CD4-positive, alpha-beta T cell treated with Interleukin-2 at 100 ng/mL for 4 hours (primary cell): ENCODE measurements at places on chromosomes 5 and 9.

- DNase-seq = no peak
Measured at GRCh38 chr5:173333925-173334661, 5.9 kb upstream of the STC2 start.

GRCh38 chr5:147564124-147564486 is 54.2 kb upstream of the DPYSL3 start:
- DNase-seq = no peak

DNA sequence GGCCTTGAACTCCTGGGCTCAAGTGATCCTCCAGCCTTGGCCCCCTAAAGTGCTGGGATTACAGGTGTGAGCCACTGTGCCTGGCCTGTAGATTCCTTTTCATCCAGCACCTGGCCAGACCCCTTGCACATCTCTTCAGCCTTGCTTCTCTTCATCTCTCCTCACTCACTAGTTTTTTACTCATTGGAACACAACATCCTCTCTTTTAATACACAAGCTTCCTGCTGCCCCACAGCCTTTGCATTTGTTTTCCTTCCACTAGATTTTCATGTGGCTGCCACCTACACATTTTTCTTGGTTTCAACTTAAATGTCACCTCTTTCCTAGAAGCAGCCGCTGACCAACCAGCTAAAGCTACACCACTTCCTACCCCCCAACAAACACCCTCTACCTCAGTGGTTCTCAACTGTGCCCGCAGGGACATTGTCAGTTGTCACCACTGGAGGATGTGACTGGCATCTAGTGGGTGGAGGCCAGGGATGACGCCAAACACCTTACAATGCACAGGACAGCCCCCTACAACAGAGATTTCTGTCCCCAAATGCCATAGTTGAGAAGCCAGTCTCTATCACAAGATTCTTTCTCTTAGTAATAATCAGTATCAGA is 33.7 kb downstream of the HAVCR1 start:
- peak; percentile 71 for DNase-seq

GRCh38 chr9:89683626-89684025 is 78.8 kb downstream of the GADD45G start:
- DNase-seq = no peak

- no peak for DNase-seq
Measured at GRCh38 chr9:93261735-93262523, 78.0 kb downstream of the WNK2 start.

GRCh38 chr5:40495237-40495635 is 184.5 kb upstream of the PTGER4 start:
- DNase-seq = no peak

DNA sequence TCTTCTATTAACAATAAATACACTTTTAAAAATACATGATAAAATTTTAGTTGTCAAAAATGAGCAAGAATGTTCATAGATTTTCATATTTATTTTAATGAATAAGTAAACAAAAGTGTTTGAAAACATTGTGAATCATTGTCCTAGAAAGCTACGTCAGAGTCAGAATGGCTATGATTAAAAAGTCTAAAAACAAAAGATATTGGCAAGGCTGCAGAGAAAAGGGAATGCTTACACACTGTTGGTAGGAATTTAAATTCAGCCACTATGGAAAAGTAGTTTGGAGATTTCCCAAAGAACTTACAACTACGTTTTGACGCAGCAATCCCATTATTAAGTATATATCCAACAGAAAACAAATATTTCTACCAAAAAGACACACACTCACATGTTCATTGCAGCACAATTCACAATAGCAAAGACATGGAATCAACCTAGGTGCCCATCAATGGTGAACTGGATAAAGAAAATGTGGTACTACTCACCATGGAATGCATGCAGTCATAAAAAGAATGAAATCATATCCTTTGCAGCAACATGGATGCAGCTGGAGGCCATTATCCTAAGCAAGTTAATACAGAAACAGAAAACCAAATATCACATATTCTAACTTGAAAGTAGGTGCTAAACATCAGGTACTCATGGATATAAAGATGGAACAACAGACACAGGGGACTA is 49.2 kb upstream of the FBXL17 start:
- DNase-seq = no peak

- DNase-seq = no peak
Measured at GRCh38 chr5:129977810-129978209, 73.5 kb downstream of the CHSY3 start.

- no peak for DNase-seq
Measured at GRCh38 chr9:93675336-93676150, 99.2 kb downstream of the PHF2 start.

DNA sequence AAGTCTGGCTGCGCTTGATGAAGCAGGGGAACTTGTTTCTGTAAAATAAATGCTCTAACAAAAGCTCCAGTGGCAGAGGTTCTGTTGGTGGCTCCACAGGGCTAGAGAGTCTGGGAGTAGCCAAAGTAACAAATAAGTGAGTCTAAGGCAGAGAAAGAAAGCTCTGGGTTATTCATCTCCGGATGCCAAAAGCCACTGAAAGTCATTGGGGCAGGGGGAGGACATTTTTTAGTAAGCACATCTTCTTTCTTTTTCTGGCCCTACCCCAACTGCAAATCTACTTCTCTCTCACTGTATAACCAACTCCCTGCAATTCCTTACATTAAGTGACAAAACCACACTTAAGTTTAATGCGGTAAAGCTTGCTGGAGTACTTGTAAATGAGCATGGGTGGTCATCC is 141.6 kb downstream of the INSYN2B start:
- DNase-seq = no peak

- DNase-seq = no peak
Measured at GRCh38 chr9:128716581-128717254, 7.2 kb downstream of the ZDHHC12 start.

DNA sequence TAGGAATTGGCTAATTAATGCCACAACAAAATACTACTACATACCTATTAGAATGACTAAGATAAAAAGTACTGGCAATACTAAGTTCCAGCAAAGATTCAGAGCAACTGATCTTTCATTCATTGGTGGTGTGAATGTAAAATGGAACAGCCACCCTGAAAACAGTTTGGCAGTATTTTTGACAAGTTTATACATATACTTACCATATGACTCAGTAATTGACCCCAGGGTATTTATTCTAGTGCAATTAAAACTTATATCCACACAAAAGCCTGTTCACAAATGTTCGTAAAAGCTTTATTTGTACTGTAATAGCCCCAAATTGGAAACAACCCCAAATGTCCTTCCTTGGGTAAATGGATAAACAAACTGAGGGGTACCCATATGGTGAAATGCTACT is 270.8 kb upstream of the ACTBL2 start:
- DNase-seq = no peak

DNA sequence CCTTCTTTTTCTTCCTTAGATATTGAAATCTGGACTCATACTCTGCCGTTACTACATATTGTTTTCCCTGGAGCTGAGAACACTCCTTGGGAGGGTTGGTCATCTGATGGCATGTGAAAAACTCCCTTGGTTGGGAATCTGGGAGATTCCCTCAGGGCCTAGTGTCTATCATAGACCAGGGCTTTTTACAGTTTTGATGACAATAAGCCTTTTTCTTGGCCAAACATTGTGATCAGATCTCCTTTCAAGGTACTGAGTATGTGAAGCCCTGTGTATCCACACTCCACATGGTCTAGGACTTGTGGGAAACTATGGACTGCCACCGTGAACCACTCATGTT is 32.9 kb downstream of the TMEM252 start:
- DNase-seq = no peak

DNA sequence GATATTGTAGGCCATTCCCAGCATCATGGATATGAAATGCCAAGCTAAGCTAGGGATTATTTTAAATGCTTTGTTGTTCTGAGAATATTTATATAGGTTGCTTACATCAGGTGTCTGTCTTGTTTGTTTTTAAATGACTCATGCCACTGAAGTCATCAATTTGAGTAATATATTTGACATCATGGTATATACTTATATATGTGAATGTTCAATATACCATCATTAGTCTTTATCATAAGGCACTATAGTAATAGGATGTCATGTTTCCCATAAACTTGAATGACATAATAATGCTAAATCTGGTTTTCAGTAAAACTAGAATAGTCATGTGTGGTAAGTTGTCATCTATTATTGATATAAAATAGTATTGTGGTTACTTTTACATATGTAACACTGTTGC is 13.1 kb downstream of the C9orf85 start:
- no peak for DNase-seq

GRCh38 chr9:36137392-36138004 is 965 bp downstream of the GLIPR2 start:
- DNase-seq = no peak

DNA sequence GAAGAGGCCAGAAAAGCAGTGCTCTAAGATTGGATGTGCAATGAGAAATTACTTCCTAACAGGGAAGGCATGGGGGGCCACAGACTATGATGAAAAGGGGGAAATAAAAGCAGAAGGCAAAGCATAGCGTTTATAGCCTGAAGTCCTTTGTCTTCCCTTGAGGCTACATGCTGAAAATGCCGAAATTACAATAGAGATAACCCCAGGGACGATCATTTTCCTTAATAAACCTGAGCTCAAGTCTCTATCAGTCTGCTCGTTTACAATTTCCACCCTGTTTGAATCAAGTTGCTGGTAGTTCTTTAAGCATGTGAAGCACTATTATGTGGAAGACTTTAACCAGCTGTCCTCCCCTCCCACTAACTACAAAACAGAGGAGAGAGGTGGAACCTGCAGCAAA is 60.4 kb downstream of the FREM1 start:
- DNase-seq = no peak

DNA sequence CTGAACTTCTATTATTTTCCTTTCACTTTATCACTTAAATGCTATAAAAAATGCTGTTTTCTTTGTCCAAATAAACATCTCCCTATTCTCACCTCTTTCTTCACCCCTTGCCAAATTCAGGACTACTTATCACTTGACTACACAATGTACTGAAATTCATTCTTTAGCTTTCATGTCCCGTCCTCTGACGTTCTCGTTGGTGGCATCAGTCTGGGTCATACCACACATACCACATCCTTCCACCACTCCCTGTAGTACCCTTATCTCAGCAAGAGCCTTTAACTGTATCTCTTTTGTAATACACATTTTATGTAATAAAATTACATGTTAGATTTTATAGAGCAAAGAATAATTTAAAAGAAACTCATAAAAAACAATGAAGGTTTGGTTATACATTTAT is 231.1 kb upstream of the PAPPA start:
- no peak for DNase-seq

DNA sequence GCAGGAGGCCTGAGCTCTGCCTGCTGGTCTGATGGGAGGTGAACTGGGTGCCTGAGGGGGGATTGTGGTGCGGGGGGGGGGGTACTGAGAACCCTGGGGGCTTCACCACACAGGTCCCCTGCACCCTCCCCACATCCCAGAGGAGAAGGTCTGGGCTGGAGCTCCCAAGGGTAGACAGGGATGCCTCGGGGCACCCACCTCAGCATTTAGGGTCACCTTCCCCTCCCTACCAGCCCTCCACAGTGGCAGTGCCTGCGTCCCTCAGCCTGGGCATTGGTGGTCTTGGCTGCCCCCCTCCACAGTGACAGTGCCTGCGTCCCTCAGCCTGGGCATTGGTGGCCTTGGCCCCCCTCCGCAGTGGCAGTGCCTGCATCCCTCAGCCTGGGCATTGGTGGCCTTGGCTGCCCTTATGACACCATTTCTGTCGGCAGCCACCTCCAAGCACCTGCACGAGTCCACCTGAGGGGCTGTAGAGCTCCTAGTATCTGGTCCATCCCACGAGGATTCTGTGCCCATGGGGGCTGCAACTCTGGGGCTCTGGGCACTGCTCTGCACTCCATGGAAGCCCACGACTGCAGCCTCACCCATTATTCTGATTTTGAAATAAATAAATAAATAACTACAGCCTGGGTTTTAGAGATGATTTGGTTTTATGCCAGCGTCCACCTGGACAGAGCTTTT is 21.5 kb downstream of the NKD2 start:
- no peak for DNase-seq

- no peak for DNase-seq
Measured at GRCh38 chr9:100466171-100466828, 6.6 kb upstream of the TMEFF1 start.

DNA sequence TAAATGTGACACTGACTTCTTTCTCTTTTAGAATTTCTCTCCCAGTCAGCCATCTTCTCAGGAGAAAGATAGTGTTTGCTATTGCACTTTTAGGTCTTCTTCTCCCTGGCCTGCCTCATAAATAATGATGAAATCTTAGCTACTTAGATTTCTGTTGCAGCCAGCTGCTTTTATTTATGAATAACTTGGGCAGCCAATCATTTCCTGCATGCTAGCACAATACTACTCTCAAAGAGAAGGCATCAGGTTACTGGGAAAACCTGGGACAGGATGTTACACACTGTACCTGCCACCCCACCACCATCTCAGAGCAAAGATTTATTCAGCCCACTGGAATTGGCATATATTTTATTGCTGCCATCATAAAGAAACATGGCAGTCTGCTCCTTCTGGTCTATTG is 266.6 kb downstream of the PRELID2 start:
- no peak for DNase-seq

GRCh38 chr5:26700759-26701384 is 337.5 kb downstream of the CDH9 start:
- DNase-seq = no peak

DNA sequence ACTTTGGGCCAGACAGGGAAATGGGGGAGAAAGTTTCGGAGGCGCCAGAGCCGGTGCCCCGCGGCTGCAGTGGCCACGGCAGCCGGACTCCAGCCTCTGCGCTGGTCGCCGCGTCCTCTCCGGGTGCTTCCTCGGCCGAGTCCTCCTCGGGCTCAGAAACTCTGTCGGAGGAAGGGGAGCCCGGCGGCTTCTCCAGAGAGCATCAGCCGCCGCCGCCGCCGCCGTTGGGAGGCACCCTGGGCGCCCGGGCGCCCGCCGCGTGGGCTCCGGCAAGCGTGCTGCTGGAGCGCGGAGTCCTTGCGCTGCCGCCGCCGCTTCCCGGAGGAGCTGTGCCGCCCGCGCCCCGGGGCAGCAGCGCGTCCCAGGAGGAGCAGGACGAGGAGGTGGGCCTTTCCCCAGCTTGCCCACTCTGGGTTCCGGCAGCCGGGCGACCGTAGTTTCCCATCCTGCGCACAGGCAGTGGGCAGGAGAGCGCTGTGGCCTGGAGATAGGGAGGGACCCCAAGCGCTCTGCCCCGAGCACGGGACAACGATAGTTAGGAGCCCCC is 516 bp downstream of the MAST4 start:
- DNase-seq = no peak

DNA sequence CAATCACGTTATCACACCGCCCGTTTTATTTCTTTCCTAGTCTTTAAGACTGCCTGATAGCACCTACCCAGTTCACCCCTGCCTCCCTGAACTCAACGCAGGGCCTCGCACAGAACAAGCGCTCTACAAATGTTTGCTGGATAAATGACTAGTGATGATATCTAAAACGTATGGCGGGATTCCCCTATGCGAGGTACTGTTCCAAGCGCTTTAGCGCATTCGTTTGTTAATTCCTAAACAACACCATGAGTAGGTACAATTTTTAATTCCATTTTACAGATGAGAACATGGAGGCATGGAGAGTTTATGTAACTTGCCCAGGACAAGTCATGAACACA is 6.6 kb downstream of the POU4F3 start:
- no peak for DNase-seq

DNA sequence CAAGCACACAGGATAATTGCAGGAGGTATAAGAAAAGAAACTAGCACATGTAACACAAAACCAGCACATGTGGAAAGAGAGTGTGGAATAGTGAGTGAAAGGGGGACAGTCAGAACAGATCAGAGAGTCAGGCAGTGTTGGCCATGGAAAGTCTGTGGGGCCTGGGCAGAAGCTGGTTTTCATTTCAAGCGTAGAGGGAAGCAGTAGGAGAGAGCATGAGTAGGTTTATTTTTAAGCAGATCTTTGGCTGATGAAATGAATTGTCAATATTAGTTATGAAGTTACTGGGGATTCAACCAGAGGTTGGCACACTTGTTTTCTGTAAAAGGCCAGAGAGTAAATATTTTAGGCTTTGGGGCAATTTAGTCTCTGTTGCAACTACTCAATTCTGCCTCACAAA is 283.1 kb downstream of the SMARCA2 start:
- DNase-seq = no peak
